Stimulated activated CD8-positive, alpha-beta memory T cell treated with anti-CD3 and anti-CD28 coated beads, Interleukin-12 subunit alpha, Interleukin-12 subunit beta, amount 100 ng/mL, for 4 hours (primary cell): ENCODE measurements at places on chromosomes 3 and 15.

GRCh38 chr3:185712337-185712736, 112.5 kb downstream of the IGF2BP2 start:
- DNase-seq = no peak

DNA sequence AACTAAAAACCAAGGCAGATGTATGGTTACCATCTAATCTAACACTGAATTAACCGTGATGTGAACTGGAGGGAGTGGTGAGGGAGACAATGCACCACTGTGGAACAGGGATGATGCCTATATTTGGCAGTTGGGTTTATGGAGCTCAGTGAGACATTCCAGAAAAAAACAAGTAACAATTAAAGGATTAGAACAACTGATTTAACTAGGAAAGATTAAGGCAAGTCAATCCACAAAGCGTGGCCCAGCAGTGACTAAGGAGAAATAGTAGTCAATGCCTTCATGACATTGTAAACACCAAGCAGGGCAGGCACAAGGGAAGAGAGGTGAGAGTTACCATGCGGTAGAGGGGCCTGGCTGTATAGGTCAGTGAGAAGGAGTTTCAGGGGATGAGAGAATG, 38.1 kb downstream of the CHAC1 start:
- no peak for DNase-seq

GRCh38 chr3:67630666-67631362, 23.6 kb downstream of the SUCLG2 start:
- no peak for DNase-seq

DNA sequence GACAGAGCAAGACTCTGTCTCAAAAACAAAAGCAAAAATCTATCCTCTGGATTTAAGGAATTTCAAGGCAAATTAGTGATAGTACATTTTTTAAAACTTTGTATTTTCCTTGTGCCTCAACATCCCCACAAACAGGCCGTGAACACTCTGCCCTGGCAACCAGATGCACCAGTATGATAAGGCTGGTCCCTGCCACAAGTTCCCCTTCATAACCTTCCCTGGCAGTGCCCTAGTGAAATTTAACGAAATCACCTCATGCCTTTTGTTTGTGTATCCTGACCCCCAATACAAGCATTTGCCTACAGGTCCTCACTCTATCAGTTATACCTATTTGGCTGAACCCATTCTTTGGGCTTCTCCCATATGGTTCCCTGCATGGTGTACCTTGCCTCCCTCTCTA, 107.4 kb upstream of the FLNB start:
- DNase-seq = no peak

GRCh38 chr3:13546667-13547171, 2.2 kb upstream of the FBLN2 start:
- no peak for DNase-seq

- DNase-seq = no peak
These were observed 49.9 kb upstream of the PHLDB2 start for GRCh38 chr3:111809186-111809585.

- DNase-seq = no peak
These were observed 44.7 kb downstream of the SGO1 start for GRCh38 chr3:20141316-20141715.

- DNase-seq = no peak
These were observed 14.6 kb upstream of the PIK3CA start for GRCh38 chr3:179133575-179133974.

DNA sequence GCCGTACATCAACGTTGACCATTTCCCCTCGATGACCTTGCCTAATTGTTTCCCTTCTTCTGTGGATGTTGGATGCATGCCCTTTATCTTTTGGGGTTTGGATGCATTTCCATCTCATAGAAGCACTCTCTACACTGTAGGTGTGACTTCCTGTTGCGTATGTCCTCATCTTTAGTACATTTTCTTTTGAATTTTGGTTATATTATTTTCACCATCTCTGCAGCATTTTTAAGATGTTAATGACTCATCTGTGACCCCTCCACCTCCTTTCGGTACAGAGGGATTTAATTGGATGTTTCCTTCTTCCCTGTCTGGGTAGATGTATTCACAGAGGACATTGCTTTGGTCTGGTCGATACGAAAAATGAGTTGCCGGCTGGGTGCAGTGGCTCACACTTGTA, 172.1 kb downstream of the APBA2 start:
- no peak for DNase-seq

DNA sequence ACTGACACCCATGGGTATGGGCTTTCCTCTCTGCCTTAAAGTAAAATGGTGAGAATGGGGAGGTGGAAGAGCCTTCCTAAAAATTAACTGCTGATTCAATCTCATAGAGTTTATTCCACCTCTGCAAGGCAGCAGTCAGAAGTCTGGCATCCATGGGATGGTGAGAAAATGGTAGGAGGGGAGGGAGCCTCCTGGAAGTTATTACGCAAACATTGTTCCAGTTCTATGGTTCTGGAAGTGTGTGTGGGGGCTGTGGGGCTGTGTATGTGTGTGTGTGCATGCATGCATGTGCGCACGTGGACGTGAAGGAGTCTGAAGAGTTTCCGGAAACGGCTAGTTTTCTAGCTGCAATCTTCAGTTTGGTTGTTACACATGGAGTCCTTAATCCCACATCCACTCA, 177.6 kb downstream of the KCNAB1 start:
- no peak for DNase-seq

DNA sequence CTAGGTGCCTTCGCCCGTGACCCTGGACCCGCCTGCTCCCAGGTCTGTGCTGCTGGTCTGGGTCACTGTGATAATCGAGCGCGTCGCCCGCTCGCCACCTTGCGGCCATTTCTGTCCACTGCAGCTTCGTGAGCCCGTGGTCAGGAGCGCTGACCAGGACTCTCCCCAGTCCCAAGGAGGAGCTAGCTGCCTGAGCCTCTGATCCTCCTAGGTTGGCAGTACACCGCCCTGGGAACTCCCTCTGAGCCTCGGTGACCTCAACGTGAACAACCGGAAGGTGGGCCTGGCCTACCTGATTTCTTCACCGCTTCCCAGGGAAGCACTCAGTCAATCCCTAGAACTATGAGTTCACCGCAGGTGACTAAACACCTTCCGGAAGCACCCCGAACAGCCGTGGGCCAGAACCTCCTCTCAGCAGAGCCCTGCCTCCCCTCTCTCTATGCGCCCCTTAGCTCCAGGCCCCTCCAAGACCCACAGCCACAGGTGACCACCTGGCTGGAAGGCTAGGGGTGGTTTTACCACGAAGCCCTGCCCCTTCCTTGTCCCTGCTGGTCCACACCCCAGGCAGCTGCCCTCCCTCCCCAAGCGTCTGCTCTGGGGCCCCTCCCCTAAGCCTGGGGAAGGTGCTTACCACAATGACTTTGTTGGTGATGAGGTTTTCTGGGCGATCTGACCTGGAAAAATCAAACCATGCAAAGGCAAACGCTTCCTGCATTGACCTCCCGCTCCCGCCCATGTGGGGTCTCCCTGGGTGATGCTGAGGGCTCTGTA, 9.7 kb downstream of the PLA2G4D start:
- no peak for DNase-seq
